NAMALWA (cell line): ENCODE measurements at places on chromosomes 13 and 19.
A peak's percentile ranks its signal among the peaks of the same experiment; 100 is the strongest.

DNA sequence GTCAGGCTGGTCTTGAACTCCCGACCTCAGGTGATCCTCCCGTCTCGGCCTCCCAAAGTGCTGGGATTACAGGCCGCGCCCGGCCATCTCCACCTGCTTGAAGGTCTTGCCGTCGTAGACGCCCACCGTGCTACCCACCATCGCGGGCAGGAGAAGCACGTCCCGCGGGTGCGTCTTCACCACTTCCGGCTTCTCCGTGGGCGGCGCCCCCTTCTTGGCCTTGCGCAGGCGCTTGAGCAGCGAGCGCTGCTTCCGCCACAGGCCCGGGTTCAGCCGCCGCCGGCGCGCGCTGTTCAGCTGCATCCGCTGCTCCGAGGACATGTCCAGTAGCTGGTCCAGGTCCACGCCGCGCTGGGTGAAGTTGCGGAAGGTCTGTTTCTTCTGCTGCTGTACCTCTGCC lies 21.6 kb downstream of the EFNA2 start:
- no peak for DNase-seq

- DNase-seq = no peak
These were observed 82.7 kb upstream of the SIAH3 start for GRCh38 chr13:45934283-45934682.

- no peak for DNase-seq
These were observed 495.8 kb upstream of the KLF12 start for GRCh38 chr13:74629985-74630384.

GRCh38 chr13:44364345-44365000 lies 9.2 kb upstream of the SERP2 start:
- no peak for DNase-seq

GRCh38 chr13:109131698-109132257 lies 502.4 kb downstream of the MYO16 start:
- DNase-seq = peak; percentile 73

DNA sequence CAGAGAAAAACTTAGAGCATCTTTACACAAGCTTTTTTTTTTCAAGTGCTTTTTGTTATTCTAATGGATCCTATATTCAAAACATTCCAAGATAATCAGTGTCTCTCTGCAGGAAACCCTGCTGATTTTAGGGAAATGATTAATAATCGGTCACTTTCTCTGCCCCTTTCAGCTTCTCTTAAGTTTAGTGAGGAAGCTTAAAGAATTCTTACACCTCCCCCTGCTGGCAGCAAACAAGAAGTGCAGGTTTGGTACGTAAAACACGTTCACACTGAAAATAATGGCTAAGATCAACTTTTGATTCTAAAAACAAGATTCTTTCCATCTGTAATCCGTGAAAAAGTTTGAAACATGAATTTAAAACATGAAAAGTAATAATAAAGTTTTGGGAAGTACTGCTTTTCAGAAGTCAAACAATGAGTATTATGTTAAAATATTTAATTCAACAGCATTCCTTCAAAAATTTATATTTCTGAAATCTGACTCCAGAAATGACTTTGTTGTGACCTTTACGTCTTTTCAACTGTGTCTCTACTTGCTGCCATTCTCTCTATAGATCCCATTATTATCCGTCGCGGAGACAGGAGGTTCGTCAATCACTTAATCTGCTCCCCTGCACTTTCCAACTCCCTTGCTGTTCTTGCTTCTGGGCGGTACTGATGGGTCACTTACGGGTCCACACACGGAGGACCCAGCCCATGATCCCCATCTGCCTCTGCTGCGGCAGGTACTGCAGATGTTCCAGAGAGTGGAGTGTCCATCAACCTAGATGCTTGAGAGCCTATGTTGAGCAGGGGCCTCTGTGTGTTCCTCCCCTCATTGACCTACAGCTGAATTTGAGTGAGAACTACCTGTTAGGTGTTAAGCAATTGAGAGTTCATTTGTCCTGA lies 203.1 kb upstream of the EDNRB start:
- DNase-seq = peak; percentile 82

DNA sequence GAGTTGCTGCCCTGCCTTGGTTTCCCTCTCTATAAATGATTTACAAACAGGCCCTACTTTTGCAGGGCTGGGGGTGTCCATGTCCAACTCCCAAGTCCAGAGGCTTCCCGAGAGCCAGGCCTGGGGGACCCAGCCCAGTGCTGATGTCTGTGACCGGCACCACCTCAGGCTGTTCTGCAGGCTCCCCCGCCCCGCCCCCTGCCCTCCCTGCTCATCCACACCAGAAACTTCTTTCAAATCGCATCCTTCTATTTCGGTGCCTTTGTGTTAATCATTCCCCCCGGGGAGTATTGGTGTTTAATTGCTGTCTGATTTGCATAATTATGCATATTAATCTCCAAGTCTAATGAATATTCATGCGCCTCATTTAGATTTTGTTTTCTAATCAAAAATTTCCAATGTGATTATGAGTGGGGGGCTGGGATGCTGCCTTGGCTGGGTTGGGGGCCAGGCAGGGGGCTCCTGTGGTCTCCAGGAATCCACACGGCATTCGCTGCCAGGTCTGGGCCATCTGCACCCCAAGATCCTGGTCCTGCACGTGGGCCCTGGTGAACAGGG lies 19.1 kb downstream of the TCF3 start:
- no peak for DNase-seq

GRCh38 chr13:69921156-69921555 lies 186.5 kb upstream of the ATXN8OS start:
- no peak for DNase-seq

GRCh38 chr19:15315101-15315500 lies 17.2 kb downstream of the BRD4 start:
- no peak for DNase-seq

DNA sequence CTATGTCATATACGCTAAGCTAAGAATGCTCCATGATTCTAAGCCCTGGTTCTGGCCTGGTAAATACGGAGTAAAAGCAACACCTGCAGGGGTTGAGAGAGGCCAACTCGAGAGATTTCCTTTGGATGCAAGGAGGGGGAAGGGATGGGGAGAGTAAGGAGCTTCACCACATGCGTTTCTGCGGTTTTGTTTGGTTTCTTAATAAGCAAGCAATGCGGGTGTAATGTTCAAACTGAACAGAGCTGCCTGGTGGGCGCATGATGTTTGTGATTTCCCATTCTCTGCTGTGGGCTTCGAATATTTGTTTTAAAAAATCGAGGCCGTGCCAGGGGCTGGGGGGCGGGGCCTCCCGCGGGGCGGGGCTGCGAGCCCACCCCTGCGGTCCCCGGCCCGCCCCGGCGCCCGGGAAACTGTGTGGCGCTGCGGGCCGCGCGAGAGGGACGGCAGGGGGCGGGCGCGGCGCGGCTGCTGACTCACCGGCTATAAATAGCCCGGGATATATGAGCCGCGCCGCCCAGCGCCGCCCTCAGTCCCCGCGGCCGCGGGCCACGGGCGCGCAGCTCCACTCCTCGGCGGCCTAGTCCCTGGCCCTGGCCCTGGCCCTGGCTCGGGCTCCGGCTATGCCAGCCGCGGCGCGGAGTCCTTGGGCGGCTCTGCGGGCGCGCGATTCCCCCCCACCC lies 5.1 kb downstream of the BBC3 start:
- DNase-seq = no peak

GRCh38 chr13:99528547-99528946 lies 27.3 kb downstream of the TM9SF2 start:
- peak; percentile 70 for DNase-seq

GRCh38 chr13:80591976-80592740 lies 251.2 kb upstream of the SPRY2 start:
- DNase-seq = no peak

GRCh38 chr13:97285221-97285955 lies 63.3 kb downstream of the MBNL2 start:
- no peak for DNase-seq

DNA sequence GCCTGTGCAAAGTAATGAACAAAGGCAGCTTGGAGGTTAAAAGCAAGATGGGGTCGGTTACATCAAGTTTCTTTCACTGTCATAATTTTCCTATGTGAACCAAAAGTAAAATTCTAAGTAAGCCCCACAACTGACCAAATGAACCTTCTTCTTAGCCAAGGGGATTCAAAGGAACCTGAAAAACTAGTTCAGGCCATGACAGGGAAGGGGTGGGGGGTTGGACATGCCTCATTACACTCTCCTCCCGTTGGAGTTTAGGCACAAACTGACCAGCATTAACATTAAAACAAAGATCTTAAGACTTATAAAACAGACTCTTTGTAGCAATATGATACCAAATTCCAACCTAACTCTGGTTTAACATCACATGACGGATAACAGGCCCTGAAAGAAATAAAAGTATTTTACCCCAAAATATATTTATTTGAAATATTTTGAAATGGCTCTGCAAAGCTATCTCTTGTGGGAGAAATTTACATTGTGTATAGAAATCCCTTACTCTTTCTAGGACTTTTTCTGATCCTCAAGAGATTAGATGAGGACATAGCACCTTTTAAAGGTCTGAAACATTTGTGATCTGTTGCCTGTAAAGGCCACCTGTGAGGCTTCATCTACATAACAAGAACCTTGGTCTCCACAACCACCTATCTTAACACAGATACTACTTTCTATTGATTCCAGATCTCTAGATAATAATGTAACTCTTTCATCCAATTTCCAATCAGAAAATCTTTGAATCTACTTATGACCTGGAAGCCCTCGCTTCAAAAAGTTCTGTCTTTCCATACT lies 1829.0 kb upstream of the MIR17HG start:
- no peak for DNase-seq

DNA sequence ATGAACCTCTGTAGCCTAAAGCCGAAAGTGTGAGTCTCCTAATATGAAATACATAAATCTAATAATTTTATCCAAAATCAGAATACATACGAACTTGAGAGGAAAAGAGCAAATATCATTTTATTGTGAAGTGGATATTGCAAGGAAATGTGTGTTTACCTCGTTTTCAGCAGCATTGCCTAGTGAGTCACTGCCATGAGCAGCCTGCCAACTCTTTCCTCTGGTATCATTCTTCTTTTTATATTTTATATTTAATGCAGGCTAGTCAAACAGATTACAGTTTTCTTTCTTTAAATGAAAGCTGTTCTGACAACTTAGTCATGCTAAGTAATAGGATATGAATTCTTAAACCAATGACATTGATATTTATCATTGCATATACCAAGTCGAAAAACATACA lies 44.2 kb downstream of the EDNRB start:
- no peak for DNase-seq

- no peak for DNase-seq
These were observed 332.2 kb upstream of the SGCG start for GRCh38 chr13:22848539-22849052.

- no peak for DNase-seq
These were observed 35.2 kb downstream of the TSC22D1 start for GRCh38 chr13:44540761-44541434.

DNA sequence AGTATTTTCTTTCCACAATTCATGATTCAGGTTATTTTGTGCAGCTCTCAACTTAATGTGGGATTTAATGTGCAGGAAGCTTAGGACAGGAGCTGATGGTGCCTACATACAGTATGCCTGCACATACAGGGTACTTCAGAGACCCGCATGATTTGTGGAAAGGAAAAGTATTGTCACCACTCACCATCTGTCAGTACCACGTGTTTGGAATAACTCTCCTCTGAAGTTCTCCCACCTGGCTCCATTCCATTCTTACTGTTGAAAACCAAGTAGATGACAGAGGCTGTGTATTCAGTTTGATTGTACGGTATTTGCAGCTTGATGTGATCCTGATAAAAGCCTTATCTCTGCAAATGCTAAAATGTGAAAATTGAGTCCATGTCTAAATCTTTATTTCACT lies 85.7 kb downstream of the ZAR1L start:
- no peak for DNase-seq

- no peak for DNase-seq
These were observed 2.2 kb downstream of the CERS1 start for GRCh38 chr19:18893587-18894253.

GRCh38 chr13:73254827-73255226 lies 196.0 kb downstream of the KLF5 start:
- no peak for DNase-seq

- no peak for DNase-seq
These were observed 38.1 kb downstream of the HTR2A start for GRCh38 chr13:46858776-46859175.

DNA sequence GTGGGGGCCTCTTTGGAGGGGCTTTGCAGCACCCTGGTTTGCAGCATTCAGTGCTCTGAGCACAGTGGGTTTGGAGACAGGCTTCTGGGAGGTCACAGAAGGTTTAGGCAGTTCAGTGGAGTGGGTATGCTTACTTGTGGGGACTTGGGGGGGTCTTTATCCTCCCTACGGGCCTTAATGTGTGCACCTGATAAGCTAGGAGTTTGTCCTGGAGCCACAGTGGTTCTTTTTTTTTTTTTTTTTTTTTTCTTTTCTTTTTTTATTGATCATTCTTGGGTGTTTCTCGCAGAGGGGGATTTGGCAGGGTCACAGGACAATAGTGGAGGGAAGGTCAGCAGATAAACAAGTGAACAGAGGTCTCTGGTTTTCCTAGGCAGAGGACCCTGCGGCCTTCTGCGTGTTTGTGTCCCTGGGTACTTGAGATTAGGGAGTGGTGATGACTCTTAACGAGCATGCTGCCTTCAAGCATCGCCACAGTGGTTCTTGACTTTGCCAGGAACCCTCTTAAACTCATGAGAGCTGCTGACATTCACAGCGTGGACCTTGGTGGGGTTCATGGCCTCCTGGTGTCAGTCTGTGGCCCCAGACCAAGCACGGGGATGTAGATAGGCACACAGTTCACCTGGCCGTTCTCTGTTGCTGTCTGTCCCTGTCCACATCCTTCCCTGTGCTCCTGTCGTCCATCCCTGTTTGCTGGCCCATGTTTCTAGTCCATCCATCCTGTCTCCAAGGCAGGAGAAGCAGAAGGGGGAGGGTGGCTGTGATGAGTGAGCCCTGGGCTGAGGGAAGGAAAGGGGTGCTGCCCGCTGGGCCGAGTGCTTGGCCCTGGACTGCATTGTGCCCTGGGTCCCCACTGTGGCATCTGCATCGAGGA lies 2.7 kb downstream of the EGLN2 start:
- DNase-seq = no peak

DNA sequence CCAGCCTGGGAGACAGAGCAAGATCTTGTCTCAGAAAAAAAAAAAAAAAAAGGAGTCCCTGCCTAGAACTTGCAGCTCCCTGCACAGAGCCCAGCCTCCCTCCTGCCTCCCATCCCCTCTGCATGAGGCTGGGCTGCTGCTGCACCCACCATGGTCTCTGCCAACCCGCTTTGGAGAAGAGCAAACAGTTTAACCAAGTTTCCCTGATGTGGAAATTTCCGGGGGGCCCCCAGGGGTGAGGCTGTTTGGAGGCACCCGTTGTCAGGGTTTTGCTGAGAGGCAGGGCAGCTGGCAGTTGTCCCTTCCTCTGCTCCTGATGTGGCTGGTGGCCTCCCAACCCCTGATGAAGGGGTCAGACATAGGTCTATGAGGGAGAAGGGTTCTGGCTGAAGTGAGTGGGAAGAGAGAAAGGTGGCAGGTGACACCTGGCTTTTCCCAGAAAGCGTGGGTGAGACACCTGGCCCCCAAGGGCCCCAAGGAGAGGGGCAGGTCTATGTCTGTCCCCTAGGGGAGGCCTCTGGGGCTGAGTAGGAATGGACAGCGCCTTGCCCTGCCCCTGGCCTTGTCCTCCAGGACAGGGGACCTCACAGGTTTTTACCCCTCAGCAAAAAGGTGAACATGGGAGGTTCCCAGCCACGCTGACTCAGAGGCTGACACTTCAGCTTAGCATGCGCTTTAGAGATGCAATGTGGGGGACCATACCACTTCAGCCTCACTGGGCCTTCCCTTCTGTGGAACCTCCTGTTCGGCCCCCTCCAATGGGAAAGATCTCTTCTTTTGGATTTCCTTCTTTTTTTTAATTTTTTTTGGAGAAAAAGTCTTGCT lies 5.5 kb downstream of the LRP3 start:
- DNase-seq = no peak

GRCh38 chr13:33236021-33236420 lies 49.5 kb downstream of the STARD13 start:
- DNase-seq = no peak

- no peak for DNase-seq
These were observed 88.8 kb downstream of the MBNL2 start for GRCh38 chr13:97310809-97311436.
